ENCODE measurements at places on chromosomes 7 and 10.

GRCh38 chr7:35405461-35405860 lies 151.6 kb upstream of the TBX20 start:
- no peak for DNase-seq

DNA sequence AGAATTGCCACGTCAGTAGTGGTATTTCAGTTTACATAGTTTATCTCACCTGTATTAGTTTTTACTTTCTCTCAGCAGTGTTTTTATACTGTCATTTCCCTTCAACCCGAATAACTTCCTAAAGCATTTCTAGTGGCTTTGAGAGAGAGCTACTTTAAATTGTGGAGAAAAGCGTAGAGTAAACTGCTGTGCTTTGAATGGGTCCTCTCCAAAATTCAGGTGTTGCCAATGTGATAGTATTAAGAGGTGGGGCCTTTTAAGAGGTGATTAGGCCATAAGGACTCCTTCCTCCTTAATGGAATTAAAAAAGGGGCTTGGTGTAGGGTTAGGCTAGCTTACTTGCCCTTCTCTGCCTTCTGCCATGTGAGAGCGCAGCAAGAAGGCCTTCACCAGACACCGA lies 98.4 kb downstream of the LCOR start:
- DNase-seq, result no peak

GRCh38 chr7:118525020-118525419 lies 300.5 kb downstream of the ANKRD7 start:
- DNase-seq, result no peak

DNA sequence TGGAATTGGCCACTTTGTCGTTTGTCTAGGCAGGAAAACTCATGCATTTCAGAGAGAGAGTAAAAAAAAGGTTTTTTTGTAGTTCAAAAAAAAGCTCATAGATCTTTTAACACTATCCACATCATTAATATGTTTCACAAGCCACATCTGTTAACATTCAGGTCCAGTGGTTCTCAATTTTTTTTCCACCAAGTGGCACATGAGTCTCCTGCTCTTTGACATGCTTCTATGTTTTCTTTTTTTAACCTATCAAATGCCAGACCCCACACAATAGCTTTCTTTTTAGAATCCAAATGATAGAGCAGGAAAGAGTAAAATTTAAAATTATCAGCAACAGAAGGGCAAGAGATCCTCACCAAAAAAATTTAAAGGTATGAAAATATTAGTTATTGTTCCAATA lies 20.3 kb downstream of the NOD1 start:
- DNase-seq, result no peak

DNA sequence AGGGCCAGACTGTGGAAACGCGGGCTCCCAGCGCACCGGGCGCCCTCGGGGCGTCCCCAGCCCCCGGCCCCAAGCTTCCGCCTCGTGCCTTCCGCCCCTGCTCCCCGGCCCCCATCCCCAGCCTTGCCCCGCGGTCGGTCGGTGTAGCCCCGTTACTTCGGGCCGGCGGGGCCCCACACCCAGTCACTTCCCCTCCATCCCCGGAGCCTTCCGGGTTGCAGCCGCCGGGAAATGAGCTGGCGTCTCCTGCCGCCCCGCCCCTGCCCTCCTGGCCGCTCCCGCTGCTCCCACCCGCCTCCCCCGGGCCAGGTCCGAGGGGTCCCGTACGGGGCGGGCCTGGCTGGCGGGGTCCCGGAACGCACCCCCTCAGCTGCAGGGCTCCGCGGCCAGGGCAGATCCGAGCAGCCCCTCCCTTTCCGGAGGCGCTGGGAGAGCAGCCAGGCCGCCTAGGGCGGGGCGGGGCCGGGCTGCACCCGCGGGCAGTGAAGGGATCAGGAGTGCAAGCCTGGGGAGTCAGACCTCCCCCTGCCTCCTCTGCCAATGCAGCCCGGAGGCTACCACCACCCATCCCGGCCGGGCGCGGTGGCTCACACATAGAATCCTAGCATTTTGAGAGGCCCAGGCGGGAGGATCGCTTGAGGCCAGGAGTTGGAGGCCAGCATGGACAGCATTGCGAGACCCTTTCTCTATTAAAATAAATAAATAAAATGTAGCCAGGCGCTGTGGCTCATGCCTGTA lies 709 bp downstream of the ARPC1B start:
- peak; percentile 76 for DNase-seq

DNA sequence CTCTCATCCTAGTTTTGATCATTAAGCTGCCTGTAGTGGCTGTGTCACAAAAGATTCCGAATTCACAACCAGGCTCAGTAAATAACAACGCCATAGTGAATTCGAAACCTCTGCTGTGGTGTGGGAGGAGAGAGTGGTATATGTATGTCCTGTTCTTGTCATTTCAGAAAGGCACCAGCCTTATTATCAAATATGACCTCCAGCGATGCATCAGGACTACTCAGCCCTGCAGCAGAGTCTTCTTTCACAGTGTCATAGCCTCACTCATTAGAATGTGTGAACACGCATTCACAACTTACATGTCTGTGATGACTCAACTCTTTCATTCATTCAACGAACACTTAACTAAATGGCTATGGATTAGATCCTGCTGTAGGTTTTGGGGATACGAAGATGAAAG lies 15.3 kb downstream of the AOC1 start:
- no peak for DNase-seq

GRCh38 chr7:137681657-137682562 lies 164.9 kb downstream of the DGKI start:
- peak; percentile 61 for DNase-seq

- no peak for DNase-seq
Observed at GRCh38 chr7:38685851-38686250, 54.7 kb upstream of the AMPH start.

- no peak for DNase-seq
Observed at GRCh38 chr10:117409549-117410305, 34.5 kb upstream of the PDZD8 start.
